ENCODE measurements at places on chromosomes 3 and 15.

- DNase-seq, result peak; percentile 78
These were observed 92.7 kb upstream of the GOLGA6L4 start for GRCh38 chr15:84142888-84143337.

GRCh38 chr3:102450976-102451375, 16.2 kb downstream of the ZPLD1 start:
- DNase-seq, result no peak

- DNase-seq, result no peak
These were observed 271.6 kb downstream of the ERC2 start for GRCh38 chr3:56196700-56197099.

DNA sequence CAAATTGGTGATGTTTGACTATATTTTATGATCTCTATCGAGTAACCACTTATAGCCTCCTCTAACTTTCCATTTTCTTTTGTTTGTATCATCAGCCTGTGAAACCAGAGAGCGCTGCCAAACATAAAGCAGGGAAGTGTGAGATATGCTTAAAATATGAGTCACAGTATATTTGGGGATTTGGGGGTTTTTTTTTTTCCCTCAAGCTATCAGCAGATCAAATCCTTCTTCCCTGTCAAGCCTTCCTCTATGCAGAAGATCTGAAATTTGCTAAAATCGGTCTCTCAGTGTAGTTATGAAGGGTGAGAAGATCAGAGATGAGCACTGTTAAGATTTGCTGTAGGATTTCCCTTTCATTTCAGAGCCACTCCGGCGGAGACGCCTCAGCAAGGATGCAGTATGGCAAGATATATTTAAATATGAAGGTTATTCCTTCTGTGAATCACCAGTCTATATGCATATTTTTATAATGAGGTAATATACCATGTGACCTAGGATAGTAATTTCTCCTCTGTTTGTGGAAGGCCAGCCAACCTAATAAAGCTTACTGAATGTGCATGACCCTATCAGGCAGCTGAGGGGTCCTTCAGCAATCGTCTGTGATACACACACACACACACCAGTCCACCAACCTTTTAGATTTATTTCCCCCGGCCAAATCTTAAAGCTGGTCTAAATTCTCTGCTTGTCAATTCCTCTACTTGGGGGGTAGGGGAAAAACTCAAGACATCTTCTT, 474.1 kb downstream of the FOXP1 start:
- no peak for DNase-seq

DNA sequence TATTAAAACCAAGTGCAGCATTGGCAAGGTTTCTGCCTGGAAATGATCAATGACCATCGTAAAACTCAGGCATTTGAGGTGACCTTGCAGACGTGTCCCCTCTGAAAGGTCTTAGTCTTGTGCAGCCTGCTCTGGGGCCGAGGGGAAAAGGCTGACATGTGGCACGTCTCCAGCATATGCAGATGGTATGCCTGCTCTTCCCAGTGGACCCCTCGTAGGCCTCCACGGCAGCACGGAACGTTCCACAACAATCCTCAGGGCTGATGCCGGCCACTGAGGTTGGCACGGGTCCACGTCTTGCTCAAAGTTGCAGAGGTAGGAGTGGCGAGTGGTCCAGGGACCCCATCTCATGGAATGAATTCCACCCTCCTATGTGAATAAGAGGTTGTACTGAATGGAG, 247.5 kb upstream of the LYSMD4 start:
- no peak for DNase-seq

GRCh38 chr3:126370606-126371005, 13.4 kb upstream of the KLF15 start:
- DNase-seq, result no peak

DNA sequence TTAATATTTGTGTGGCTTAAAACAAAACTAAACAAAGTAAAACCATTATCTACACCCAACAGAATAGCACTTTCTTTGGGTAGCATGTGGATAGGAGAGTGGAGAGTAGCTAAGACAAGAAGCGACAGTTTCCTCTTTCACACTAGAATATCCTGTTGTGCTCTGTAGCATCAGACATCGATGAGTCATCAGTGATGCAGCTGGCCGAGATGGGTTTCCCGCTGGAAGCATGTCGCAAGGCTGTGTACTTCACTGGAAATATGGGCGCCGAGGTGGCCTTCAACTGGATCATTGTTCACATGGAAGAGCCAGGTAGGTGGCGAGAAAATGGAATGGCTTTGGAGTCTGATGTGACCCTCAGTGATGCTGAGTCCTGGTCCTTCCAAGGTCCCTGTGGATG, 108.1 kb downstream of the USP13 start:
- peak; percentile 91 for DNase-seq

GRCh38 chr15:96404560-96404959, 74.1 kb downstream of the NR2F2 start:
- DNase-seq, result no peak

DNA sequence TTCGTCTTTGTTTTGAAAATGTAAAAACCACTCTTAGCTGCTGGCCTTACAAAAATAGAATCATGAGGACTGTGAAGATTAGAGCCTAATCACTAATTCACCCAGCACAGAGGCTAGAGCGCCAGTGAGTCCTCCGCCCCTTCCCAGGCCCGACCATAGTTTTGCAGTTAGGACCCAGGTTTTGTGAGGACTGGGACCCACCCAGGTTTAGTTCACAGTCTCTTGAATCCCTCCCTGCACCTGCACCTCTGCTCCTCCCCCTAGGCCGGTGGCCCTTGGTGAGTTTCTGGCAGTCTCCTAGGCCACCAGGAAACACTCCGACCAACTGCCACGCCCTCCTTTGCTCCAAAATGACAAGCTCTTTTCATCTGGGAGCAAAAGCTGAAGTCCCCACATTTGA, 136.0 kb upstream of the CCDC54 start:
- DNase-seq, result no peak

GRCh38 chr15:70199124-70199482, 101.4 kb upstream of the TLE3 start:
- DNase-seq, result no peak

GRCh38 chr3:172189987-172190603, 150.7 kb downstream of the FNDC3B start:
- DNase-seq, result peak; percentile 14

GRCh38 chr3:69747511-69748258, 8.4 kb downstream of the MITF start:
- peak; percentile 62 for DNase-seq

GRCh38 chr3:12986521-12986920, 86.7 kb downstream of the IQSEC1 start:
- DNase-seq, result no peak

- no peak for DNase-seq
These were observed 92.8 kb downstream of the ZNF280D start for GRCh38 chr15:56640549-56640948.

DNA sequence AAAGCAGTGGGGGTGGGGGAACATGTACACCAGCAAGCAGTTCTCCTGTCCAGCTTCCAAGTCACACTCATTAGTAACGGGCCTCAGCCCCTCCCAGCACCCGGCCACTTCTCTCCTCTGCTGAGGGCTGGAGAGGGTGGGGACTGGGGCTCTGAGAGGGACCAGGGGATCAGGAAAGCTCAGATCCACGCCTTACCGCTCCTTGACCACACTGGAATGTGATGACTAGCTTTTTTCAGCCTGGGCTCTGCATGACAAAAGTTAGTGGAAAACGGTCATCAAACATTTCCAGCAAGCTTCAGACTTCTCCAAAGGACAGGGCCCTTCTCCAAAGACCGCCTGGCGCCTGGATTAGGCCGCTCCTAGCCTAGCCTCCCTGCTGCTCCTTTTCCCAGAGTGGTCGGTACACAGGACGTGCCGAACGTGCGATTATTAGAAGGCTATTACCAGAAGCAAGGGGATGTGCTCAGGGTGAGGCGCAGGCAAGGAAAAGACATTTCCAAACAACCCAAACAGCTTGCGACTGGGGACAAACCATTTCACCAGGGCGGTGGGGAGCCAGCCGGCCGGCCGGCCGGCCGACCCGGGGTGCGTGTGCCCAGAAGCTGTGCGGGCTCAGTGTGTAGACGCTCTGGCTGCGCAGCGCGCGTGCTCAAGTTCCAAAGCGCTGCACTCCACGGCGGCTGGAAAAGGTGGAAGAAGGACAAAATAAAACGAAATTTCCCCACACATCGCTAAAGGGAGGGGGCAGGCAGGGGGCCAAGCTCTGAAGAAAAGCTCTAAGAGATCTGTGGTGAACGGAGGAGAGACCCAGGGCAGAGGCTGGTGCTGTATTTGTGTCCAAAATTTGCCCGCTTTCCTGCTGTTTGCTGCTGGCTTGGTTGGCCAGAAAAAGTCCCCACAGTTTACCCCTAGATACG, 51.0 kb upstream of the SSR3 start:
- peak; percentile 14 for DNase-seq

- no peak for DNase-seq
These were observed 1.7 kb upstream of the CFAP91 start for GRCh38 chr3:119700920-119701734.

GRCh38 chr3:57627976-57628375, 30.8 kb upstream of the ARF4 start:
- no peak for DNase-seq

GRCh38 chr3:138941259-138941885, 5.6 kb downstream of the FOXL2 start:
- DNase-seq, result peak; percentile 22

- no peak for DNase-seq
These were observed 10.8 kb downstream of the IP6K1 start for GRCh38 chr3:49775538-49775937.

DNA sequence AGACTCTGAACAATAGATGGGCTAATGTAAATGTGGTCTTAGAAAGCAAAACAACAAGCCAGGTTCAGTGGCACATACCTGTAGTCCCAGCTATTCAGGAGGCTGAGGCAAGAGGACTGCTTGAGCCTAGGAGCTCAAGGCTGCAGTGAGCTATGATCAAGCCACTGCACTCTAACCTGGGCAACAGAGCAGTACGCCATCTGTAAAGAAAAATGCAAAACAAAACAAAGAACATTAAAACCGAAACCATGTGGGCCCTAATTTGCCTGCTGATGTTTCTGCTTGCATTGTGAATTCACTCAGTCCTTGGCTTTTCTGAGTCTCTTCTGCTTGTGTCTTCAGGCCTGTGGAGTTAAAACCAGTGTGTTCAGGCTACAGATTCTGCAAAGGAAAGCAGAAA, 56.7 kb downstream of the CCNL1 start:
- no peak for DNase-seq

DNA sequence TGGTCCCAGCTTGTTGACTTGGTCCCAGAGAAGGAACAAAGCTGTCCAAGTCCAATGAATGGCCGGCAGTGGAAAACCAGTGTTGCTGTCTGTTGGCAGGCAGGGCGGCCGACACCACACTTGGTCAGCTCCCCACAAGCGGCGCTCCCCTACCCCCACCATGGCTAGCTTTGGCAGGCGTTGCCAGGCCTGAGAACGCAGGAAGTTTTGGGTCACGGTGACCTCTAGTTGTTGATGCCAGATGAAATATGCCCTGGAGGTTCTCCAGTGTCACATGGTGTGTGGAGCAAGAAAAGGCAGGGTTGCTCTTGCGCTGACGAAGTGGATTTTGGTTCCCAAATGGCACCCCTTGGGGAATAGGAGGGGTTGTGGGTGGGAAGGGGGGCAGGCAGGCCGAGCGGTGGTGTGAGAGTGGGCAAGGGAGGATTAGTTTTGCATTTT, 72.7 kb upstream of the TPRG1 start:
- no peak for DNase-seq

DNA sequence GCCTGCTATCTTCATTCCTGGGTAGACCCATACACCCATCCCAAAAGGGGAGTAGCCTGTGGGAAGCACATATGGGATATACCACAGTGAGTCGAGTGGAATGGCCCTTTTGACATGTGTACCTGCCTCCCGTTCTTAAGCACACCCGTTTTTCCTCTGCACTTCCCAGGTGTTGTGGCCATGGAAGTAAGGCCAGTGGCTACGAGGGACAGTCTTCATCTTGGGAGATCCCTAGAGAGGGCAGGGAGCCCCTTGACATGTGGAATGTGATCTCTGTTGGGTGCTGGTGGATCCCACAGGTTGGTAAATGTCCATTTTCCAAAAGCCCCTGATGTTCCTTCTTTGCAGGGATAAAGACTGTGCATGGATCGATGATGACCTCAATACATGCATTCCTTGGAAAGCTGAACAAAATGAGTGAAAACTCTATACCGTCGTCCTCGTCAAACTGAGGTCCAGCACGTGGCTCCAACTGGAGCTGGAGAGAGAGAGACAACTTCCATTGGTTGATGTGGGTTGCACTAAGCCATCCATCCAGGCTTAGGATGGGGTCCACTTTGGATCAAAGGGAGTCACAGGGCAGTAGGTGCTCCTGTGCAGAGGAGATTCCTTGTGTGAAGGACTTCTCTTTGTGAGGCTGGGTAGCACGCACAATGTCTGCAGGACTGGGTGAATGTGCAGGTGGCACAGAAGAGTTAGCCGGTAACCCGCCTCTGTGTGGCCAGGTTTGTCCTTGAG, 136.8 kb downstream of the SNRPN start:
- no peak for DNase-seq

DNA sequence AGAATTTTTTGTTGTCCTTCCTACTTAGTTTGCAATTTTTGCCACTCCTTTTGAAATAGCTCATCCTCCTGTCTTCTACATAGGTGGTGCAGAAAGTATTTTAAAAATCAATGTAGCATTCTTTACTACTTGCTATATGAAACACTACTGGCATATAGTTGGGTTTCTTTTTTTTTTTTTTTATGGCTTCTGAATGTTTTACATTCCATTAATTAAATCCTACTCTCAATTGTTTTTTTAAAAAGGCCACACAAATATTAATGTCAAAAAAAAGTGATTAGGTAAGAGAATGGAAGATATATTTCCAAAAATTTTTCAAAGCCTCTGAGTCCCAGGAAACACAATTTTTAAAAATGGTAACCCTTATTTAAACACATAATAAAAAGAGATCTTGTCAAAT, 262.6 kb downstream of the MAGI1 start:
- no peak for DNase-seq

DNA sequence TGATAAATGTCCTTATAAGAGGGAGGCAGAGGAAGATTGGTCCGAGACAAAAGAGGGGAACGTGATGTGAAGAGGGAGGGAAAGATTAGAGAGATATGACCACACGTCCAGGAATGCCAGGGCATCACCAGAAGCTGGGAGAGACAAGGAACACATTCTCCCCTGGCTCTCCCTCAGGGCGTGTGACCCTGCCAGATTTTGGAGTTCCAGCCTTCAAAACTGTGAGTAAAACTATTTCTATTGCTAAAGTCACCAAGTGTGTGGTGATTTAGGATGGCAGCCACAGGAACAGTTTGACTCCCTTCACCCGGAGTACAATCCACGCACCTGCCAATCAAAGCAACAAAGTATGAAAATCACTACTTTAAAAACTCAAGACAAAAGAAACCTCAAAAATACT, 32.1 kb upstream of the TJP1 start:
- no peak for DNase-seq

DNA sequence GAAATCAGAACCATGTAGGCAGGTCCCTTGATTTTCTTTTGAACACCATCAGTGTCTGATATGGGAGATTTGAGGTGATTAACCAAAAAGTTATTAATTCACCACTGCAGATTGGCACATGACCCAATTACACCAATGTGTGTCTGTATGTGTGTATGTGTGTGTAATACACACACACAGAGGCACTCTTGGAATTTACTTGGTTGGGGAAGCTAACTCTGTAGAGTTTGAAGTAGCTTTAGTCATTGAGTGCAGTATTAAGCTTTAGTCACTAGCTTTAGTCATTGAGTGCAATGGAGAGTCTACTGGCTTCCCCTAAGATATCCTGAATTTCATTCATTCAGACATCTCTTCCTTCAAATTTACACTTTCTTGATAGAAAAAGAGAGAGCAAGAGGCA, 109.4 kb upstream of the C15orf61 start:
- DNase-seq, result no peak

GRCh38 chr3:141454906-141455602, 31.8 kb upstream of the RASA2 start:
- DNase-seq, result peak; percentile 57

- DNase-seq, result no peak
These were observed 50.1 kb upstream of the GATM start for GRCh38 chr15:45428491-45428890.

GRCh38 chr3:151379083-151379734, 5.3 kb downstream of the P2RY12 start:
- peak; percentile 14 for DNase-seq

All from MV-4-11 (cell line).